ENCODE measurements at places on chromosomes 6 and 20. TPM values are rescaled to one million over a fixed set of nuclear protein-coding genes. Genes with fewer than 3 reads are reported as not detected.

DNA sequence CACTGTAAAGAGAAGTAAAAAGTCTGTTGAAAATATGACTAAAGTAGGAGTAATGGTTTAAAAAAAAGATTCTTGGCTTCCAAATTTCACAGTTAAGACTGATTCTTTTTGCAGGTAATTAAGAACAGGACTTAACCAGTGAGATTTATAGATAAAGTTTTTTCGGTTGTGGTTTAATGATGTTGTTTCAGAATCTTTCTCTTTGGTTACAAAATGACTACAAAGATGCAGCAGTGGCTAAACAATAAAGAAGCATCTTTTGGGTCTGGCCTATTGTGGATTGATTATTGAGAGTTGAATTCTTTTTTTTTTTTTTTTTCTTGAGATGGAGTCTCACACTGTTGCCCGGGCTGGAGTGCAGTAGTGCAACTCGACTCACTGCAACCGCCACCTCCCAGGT is 109.7 kb downstream of the AKAP7 start:
- DNase-seq, result no peak

GRCh38 chr6:108751282-108751681 is 96.9 kb upstream of the ARMC2 start:
- no peak for DNase-seq

- no peak for DNase-seq
Observed at GRCh38 chr20:2156666-2157624, 55.3 kb downstream of the STK35 start.

- peak; percentile 81 for DNase-seq
Observed at GRCh38 chr6:41560431-41561192, 14.4 kb downstream of the FOXP4 start.

GRCh38 chr6:140475086-140475485 is 1100.6 kb upstream of the CITED2 start:
- no peak for DNase-seq

- DNase-seq, result no peak
Observed at GRCh38 chr6:13194852-13195251, 133.5 kb downstream of the TBC1D7 start.

Gene GCM1
- total RNA-seq, result not detected

Gene SALL4
- not detected for total RNA-seq

DNA sequence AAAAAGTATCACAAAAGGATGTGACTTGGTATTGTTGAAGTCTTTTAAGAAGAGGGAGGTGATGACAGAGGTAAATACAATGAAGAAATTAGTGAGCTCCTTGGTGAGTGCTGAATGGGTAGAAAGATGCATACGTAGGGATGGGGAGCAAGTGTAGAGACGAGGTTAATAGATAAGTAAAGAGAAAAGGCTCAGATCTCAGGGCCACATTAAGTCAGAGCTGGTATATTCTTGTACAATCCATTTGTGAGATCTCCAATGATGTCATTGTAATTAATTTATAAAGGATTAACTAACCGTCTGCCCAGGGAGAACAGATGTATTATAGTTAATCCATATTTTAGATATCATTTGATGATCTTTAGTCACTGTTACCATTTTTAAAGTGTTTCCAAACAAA is 43.4 kb downstream of the SMPDL3A start:
- no peak for DNase-seq

GRCh38 chr6:110769923-110770322 is 45.3 kb downstream of the CDK19 start:
- DNase-seq, result no peak

- DNase-seq, result no peak
Observed at GRCh38 chr6:56650191-56650590, 7.5 kb upstream of the DST start.

DNA sequence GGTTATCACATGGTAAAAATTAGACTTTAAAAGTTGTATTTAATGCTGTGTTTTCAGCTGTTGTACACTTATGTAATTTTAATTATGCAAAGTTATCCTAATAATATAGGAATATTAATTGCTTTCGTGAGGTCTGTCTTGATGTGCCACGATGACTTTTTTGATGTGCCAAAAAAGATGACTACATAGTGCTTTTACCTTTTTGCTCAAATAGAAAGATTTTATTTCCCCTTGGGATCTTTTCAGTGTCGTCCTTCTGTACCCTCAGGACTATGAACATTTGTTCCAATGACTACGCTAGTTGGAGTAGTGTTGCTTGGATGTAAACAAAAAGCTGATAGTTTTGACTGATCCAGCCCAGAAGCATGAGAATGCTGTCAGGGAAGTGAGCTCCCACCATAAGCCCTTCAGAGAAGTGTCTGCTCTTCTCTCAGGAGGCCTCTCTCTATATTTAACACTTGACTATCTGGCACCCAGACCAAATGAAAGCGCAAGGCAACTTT is 1.2 kb upstream of the CD164 start:
- DNase-seq, result no peak

DNA sequence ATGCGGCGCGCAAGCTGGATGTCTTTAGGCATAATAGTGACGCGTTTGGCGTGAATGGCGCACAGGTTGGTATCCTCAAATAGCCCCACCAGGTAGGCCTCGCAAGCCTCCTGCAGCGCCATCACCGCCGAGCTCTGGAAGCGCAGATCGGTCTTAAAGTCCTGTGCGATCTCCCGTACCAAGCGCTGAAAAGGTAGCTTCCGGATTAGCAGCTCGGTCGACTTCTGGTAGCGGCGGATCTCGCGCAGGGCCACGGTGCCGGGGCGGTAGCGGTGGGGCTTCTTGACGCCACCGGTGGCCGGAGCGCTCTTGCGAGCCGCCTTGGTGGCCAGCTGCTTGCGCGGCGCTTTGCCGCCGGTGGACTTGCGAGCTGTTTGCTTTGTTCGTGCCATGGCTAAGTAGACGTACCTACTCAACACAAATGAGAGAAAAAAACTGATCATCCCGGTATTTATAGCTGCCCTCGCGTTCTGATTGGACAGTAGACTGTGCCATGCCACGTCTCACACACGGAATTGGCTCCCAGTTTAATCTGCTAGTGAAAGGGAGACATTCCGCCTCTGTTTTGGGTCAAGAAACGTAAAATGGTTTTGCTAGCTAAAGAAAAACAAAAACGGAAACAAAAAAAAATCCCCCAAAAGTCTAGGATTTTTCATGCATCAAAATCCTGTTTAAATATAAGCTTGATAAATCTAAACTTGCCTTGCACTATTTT is 40.1 kb downstream of the OR2B2 start:
- DNase-seq, result peak; percentile 34

Gene THEMIS
- 0.17 TPM for total RNA-seq

Gene EPPIN
- total RNA-seq, result not detected

Data from psoas muscle (tissue), 8 donors.